ENCODE measurements at places on chromosomes 5 and 9. TPM values are rescaled to one million over a fixed set of nuclear protein-coding genes. Genes with fewer than 3 reads are reported as not detected.

Gene IRX4
- 2.7 TPM for total RNA-seq

- DNase-seq, result no peak
Measured at GRCh38 chr9:10212702-10213101, 400.1 kb downstream of the PTPRD start.

DNA sequence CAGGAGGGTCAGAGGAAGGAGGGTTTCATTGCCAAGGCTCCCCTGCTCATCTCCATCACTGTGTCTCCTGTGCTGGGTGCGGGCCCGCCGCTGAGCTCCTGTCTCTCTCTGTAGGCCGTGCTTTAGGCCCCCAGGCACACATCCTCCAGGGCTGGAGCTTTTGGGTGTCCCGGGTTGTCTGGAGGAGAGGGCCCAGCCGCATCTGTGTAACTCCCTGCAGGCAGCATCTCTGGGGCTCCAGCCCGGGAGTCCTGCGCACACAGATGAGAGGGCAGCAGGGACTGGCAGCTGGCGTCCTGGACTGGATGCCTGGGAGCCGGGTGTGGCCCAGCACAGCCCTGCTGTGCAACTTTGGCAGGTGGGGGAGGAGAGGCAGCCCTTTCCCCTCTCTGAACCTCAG lies 40.2 kb downstream of the LRSAM1 start:
- DNase-seq, result no peak

GRCh38 chr9:136178061-136178772 lies 26.7 kb downstream of the LHX3 start:
- no peak for DNase-seq

GRCh38 chr5:163953901-163954300 lies 448.5 kb downstream of the MAT2B start:
- DNase-seq, result no peak
